Brain microvascular endothelial cell (primary cell): ENCODE measurements at places on chromosomes 4 and X.

GRCh38 chrX:53732797-53733196 lies 46.3 kb upstream of the HUWE1 start:
- DNase-seq: no peak

DNA sequence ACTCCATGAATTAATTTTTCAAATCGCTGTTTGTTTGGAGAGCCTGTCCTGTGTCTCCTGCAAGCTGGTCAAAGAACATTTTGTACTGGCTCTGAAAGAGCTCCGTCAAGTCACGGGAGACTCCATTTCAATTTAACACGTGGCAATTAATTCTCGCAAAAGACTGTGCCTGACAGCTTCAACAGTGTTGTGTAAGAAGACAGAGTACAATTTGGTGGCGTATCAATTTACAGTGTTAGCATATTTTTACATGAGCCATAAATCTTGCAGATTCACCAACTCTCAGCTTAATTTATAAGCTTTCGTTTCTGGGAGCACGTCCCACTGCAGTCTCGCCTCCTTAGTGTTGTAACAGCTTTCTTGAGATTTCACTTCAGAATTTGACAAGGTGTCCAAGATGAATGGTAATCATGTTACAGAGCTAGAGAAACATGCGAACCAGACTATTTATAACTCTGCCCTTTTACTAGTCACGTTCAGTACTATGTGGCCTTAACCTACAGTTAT lies 70.8 kb downstream of the RWDD4 start:
- no peak for DNase-seq

GRCh38 chr4:108172231-108172752 lies 3.6 kb upstream of the LEF1 start:
- no peak for DNase-seq

- no peak for DNase-seq
Measured at GRCh38 chrX:123169247-123169901, 14.7 kb upstream of the GRIA3 start.

DNA sequence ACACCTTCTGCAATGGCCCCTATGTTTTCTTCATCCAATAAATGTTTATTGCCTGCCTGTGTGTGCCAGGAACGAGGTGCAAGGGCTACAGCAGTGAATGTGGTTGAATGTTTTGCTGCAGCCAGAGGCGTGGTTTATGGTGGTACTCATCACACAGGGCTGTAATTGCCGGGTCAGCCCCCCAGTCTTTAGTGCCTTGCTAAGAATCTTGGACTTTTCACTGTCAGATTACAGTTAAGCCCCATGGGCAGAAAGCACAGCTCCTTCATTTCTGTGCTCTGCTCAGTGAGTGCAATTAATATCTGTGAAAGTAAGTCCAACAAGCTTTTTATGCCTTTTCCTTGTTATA lies 67.8 kb downstream of the TAPT1 start:
- DNase-seq: no peak
